ENCODE measurements at places on chromosomes 16 and 17.
A peak's percentile ranks its signal among the peaks of the same experiment; 100 is the strongest.

- DNase-seq, result no peak
Observed at GRCh38 chr17:31140111-31140510, 45.3 kb downstream of the NF1 start.

- DNase-seq, result no peak
Observed at GRCh38 chr16:66120656-66121055, 245.8 kb upstream of the CDH5 start.

GRCh38 chr17:62808576-62808970, 459 bp upstream of the MARCHF10 start:
- DNase-seq, result no peak

DNA sequence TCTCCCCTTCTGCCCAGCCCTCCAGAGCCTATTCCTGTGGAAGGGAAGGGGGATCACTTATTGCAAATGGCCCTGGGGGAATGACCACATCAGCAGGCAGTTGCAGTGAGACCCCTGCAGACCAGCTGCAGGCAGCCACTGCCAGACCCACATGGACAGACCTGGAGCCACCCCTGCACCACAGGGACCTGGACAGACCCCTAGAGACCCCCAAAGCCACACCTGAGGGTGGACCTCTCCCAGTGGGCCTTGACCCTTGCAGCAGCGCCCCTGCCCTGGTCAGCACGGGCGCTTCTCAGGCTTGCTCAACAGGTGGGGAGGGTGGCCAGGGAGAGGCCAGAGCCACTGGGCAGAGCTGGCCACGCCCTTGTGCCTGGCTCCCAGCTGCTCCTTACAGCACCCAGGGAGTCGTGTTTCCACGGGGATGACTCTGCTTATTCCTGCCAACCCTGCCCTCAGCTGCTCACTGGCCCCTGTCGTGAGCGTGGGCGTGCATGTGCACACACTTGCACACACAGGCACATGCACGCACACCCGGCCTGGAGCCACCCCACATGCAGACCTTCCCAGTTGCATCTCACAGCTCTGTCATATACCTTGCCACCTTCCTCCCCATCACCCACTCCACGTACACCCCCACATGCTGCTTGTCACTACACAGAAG, 1.3 kb upstream of the SCN4A start:
- no peak for DNase-seq

- DNase-seq, result no peak
Observed at GRCh38 chr16:9327253-9327652, 235.8 kb downstream of the HAPSTR1 start.

DNA sequence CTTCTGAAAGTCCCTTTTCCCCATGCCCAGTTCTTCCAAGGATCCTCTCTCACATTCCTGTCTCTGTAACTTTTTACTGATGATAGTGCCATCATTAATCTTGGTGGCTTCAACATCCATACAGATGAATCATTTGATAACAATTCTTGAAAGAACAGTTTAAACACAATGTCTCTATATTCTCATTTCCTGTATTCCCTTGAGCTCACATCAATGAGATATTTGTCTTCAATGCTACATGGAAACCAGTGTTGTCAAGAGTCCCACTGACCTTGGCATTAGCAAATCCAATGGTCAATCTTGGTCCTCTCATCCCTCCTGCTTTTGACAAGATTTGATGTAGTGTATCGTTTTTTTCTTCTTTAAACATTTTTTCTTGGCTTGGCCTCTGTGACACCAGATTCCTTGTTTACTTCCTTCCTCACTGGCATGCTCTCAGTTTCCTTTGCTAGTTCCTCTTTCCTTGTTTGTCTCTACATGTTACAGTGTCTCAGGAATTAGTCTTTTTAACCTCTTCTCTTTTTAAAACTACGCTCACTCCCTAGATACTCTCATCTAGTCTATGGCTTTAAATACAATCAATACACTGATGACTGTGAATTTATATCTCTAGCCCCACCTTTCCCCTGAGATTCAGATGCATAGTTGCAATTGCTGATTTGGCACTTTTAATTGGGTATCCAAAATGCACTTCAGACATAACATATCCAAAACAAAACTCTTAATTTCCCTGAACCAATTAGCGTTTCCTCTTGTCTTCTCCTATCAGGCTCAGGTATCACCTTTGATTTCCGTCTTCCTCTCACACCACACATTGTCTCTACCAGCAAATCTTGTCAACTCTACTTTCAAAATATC, 134.0 kb downstream of the MYO1D start:
- DNase-seq, result no peak

- peak; percentile 59 for DNase-seq
Observed at GRCh38 chr16:27365142-27366089, 36.6 kb upstream of the IL21R start.

DNA sequence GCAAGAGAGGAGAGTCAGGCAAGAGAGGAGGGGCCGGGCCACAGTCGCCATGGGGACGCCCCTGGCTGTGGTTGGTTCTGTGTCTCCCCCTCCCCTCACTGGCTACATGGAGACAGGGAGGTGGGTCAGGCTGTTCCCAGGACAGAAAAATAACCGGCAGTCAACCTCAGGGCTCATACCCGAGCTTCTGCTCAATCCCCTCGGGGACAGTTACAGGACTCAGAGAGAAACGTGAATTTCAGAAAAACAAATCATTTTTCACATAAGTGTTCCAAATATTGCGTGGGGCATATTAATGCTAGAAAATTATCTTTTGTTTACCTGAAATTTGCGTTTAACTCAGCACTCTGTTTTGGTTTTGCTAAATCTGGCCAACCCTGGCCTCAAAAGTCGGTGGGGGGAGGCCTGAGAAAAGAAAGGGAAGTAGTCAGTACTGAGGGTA, 22.2 kb upstream of the CPSF4L start:
- no peak for DNase-seq

DNA sequence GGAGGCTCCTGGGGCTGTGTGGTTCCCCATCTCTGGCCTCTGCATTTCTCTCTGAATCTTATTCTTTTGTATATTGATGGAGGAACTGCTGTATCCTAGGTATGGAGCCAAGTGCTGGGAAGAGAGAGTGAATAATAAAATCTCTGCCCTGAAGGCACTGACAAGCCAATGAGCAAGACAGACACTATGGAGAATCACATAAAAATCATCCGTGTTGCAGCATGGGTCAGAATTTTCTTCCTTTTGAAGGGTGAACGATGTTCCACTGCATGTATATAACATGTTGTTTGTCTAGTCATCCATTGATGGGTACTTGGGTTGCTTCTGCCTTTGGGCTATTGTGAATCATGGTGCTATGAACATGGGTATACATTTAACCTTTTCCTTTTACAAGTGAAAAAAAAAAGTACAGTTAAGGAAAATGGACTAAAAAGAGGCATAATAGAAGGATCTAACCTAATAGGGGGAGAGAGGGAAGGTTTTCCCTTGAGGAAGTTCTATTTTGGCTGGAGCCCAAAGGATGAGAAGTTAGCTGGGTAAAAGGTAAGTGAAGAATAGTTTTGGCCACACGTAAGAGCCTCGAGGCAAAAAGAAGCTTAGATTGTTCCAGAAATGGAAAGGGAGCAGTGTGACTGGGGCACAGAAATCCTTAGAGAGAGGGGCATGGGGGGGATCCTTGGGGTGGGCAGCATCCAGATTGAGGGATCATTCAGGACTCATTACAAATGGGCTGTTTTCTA, 32.3 kb upstream of the GNA13 start:
- no peak for DNase-seq

- no peak for DNase-seq
Observed at GRCh38 chr17:28959471-28959871, 8.2 kb upstream of the PHF12 start.

DNA sequence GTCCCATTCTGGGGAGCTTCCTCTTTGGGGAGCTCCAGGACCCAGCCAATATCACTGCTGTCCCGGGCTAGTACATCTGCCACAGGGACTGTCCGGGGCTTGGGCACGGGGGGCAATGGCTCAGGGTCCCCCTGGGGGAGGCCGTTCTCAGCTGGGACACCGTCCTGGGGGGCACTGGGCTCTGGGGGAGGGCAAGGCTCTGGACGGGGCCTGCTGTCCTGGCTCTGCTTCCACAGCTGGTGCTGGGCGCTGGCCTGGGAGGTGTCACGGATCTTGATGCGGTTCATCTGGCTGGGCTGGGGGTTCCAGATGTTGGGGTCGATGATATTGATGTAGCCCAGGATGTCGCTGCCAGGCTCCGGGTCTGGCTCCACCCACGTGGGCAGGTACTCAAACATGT, 26.1 kb downstream of the SLC5A10 start:
- no peak for DNase-seq

- peak; percentile 10 for DNase-seq
Observed at GRCh38 chr17:39916918-39917317, 1.5 kb downstream of the GSDMB start.

Data from brain microvascular endothelial cell (primary cell).